ENCODE measurements at places on chromosomes 5 and 9. TPM values are rescaled to one million over a fixed set of nuclear protein-coding genes. Genes with fewer than 3 reads are reported as not detected.

TAF11L13 gene
- not detected for total RNA-seq

DNA sequence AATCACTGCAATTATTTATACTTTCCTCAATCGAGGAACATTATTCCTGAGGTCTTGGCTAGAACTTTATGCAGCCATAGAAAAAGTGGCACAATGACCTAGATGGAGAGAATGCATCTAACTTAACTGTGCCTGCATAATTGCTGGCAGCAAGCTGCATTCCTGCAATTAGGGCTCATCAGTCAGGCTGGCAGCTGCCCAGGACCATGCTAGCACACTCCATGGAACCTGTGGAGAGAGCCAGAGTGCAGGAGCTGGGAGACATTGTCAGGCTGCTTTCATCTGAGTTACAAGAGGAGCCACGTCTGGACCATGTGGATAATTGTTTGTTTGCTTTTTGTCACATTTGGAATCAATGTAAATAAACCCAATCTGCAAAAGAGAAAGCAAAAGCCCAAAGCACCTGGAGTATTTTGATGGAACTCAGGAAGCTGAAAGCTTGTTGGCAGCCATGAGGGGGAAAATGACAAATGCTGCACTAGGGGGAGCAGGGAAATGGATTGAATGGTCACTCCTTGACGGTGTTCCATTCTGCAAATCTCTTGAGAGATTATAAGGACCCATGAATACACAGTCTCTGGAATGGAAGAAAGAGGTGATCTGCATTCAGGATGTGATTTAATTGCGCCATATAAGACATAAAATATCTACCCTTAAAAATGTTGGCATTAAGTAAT, 839.9 kb downstream of the MAT2B start:
- no peaks in the 10 kb centered on the region for H3K36me3 ChIP-seq
- H3K27ac ChIP-seq = no peak overlapping the region
- no peaks in the 10 kb centered on the region for H3K27me3 ChIP-seq
- no peaks in the 10 kb centered on the region for H3K4me1 ChIP-seq
- no peak overlapping the region for H3K4me3 ChIP-seq

DNA sequence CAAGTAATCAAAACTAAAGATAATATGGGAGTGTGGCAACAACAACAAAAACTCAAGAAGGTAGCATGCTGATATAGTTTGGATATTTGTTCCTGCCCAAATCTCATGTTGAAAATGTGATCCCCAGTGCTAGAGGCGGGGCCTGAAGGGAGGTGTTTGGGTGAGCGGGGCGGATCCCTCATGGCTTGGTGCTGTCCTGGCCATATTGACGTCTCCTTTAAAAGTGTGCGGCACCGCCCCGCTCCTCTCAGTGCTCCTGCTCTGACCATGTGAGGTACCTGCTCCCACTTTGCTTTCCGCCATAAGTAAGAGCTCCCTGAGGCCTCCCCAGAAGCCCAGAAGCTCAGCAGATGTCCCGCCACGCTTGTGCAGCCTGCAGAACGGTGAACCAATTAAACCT, 25.6 kb downstream of the MED27 start:
- H3K4me1 ChIP-seq = no peaks in the 10 kb centered on the region
- no peak for DNase-seq
- H3K36me3 ChIP-seq = no peaks in the 10 kb centered on the region
- no peak overlapping the region for H3K4me3 ChIP-seq
- H3K27me3 ChIP-seq = no peaks in the 10 kb centered on the region
- H3K27ac ChIP-seq = no peak overlapping the region

CYSRT1 gene
- 0.51 TPM for total RNA-seq

DNA sequence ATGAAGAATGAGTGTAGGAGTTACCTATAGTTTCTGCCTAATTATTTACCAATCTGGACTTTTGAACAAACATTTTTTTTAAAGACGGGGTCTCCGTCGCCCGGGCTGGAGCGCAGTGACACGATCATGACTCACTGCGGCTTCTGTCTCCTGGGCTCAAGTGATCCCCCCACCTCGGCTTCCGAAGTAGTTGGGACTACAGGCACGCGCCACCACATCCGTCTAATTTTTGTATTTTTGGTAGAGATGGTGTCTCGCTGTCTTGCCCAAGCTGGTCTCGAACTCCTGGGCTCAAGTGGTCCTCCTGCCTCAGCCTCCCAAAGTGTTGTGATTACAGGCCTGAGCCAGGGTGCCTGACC, 1.5 kb downstream of the CTNNA1 start:
- H3K27ac ChIP-seq = peak overlapping the region; percentile 93
- no peaks in the 10 kb centered on the region for H3K4me1 ChIP-seq
- H3K4me3 ChIP-seq = peak overlapping the region; percentile 89
- DNase-seq = peak; percentile 63
- H3K36me3 ChIP-seq = peaks cover 4% of the 10 kb centered on the region

- H3K27ac ChIP-seq = no peak overlapping the region
- no peak for DNase-seq
- peaks cover 6% of the 10 kb centered on the region for H3K36me3 ChIP-seq
- H3K4me3 ChIP-seq = no peak overlapping the region
- H3K4me1 ChIP-seq = peaks cover 3% of the 10 kb centered on the region
Measured at GRCh38 chr9:113587471-113588031, 124.0 kb downstream of the RGS3 start.

FCN2 gene
- total RNA-seq = not detected

PCA3 gene
- total RNA-seq = not detected

Data from fibroblast of lung (primary cell).